Left kidney (tissue), 8 donors: ENCODE measurements at places on chromosomes 3 and 15. TPM values are rescaled to one million over a fixed set of nuclear protein-coding genes. Genes with fewer than 3 reads are reported as not detected.

GRCh38 chr3:100402256-100402655 is 917 bp downstream of the LNP1 start:
- DNase-seq = peak; percentile 50

DNA sequence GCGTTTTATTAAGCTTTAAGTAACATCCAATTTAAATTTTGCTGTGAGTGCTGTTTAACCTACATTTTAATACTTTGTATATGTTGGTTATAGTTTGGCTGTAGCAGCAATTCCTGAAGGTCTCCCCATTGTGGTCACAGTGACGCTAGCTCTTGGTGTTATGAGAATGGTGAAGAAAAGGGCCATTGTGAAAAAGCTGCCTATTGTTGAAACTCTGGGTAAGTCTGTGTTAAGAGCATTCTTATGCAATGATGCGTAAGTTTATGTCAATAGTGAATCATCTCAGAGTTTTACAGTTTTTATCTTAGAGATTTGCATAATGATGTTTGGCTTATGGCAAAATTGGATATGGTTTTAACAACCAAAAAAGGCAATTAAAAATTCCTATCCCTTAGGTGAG is 62.7 kb downstream of the ASTE1 start:
- no peak for DNase-seq

DNA sequence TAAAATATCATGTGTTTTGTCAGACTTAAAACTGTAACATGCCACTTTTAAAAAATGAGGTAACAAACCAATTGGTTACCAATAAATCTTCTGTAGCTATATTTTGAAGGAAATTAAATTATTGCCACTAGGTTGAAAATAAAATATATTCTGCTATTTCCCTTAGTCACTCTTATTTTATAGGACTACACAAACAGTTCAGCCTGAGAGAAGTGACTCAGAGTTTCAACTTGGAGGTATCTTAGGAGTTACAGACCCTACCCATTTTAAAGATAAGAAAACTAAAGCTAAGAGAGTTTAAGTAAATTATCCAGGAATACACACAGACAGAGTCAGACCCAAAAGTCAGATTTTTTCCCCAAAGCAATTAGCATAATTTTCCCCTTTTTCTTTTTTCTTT is 65.1 kb downstream of the PIK3CB start:
- no peak for DNase-seq

GRCh38 chr3:100753846-100754245 is 44.6 kb downstream of the TFG start:
- no peak for DNase-seq

DNA sequence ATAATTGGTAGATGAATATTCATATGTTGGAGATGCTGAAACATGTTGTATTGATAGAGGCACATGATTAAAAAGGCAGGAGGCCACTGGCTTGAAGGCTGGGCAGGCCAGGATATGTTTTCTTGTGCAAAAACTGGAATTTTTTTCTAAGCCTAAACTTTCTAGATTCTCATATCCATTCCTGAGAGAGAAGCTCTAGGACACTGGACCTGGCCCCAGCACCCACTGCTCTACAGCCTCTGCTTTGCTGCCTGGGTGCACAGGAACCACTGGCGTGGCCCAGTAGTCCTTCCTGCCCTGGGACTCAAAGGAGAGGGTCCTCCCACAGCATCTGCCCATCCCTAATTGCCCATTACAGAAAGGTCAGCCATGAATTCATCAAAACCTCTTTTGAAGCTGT is 58.1 kb upstream of the APEH start:
- no peak for DNase-seq

DNA sequence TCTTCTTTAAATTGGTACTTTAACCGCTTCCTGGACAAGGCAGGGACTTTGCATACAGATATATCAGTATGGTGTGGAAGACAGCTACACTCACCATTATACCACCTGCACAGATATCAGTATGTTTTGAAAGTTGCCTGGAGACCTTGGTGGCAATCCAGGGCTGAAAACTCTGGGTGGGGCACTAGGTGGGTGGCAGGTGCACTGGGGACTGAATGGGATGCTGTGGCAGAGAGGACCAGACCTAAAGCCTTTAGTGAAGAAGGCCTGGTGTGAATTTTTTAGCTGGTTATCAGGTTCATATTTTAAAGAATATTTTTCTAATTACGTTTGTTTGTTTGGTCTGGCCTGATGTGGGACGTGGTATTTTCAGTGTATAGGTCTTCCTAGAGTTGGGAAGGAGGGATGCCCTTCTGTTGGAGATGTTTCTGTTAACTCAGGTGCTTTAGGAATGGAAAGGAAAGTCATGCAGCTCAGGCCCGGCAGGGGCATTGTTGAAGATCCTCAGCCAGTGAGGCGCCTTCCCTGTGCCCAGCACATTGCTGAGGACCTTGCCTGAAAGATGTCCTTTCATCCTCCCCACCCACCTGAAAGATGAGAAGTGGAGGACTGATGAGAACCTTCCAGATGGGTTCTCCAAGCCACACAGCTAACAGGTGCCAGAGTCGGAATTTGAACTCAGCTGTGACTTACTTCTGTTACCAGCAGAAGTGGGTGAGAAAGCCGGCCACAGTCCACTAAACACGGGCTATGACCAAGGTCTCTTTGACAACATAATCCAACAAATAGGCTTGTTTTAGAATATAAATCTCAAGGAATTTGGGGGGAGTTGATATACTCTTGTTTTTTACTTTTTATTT is 77.3 kb downstream of the APBA2 start:
- DNase-seq = no peak

- DNase-seq = no peak
Observed at GRCh38 chr3:166986000-166986399, 394.1 kb downstream of the ZBBX start.

DNA sequence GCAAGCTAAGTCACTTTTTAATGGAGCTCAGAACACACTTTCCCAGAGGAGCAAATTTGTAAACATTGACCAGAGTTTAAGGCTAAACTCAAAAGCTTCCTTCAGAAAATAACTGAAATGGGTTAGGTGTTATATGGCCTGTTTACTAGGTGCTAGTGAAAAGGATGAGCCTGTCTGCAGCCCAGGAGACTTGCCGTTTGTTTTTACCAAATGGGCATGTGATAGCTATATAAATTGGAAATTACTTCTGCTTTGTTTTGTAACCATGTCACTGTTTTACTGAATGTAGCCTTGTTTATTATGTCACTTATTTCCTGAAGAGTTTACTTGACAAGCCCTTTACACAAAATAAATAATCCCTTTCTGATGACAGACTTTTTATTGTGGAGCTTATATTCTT is 109.4 kb upstream of the THSD4 start:
- DNase-seq = no peak

GRCh38 chr3:188390343-188390718 is 236.4 kb downstream of the LPP start:
- no peak for DNase-seq

DNA sequence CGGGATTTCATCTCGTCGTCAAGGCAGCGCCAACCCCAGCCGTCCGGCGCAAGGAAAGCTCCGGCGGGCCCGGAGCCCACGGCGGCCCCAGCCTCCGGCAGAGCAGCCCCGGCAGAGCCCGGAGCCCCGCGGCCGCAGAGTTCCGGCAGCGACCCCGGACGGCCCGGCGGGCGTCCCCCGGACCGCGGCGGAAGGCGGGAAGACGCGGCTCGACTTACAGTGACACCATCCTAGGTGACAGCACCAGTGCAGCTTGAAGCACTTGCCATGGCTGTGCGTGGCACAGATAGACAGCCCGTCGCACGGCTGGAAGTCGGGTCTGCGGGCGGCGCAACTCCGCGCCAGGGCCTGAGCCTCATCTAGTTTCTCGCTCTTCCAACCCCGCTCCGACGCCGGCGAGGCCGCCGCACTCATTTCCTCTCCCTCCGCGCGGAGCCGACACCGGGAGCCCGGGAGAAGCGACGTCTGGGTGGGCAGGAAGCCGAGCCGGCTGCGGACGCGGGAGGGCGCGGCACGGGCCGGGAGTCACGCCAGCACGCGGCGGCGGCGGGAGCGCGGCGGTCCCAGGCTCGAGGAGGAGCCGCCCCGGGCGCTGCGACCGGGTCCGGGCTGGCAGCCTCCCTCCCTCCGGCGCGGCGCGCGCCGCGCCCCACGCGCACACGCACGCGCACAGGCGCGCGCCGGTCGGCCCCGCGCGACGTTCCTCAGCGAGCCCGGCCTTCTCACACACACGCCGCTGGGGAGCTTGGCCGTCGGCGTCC is at the start of gene C3orf70:
C3orf70 (minus strand) TSS at position 651 of the 761 bp plus-strand sequence; CDS start at position 414, 237 bp downstream.
- peak; percentile 55 for DNase-seq

Gene GHRL
- polyA plus RNA-seq = 2.7 TPM

Gene AHSG
- 0.62 TPM for polyA plus RNA-seq

Gene CD86
- polyA plus RNA-seq = 1.3 TPM

- no peak for DNase-seq
Observed at GRCh38 chr3:46478341-46478740, 13.6 kb upstream of the LTF start.

Gene EPHB1
- polyA plus RNA-seq = 5.9 TPM

DNA sequence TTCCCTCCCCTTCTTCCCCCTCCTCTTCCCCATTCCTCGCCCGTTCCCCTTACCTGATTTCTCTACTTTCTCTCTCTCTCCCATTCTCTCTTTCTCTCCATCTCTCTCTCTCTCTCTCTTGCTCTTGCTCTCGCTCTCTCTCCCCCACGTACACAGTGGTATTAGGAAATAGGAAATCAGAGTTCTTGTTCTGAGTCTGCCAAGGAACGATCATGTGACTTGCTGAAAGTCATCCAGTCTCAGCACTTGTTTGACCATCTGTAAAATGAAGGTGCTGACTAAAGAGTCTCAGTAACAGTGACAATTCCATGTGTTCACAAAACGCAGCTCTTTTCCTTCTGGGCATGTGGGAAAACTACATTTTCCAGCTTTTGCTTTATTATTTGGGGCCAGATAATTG is 445.0 kb upstream of the TGFBR2 start:
- DNase-seq = no peak

Gene RTP4
- polyA plus RNA-seq = 0.70 TPM

Gene AQP9
- 0.18 TPM for polyA plus RNA-seq

Gene GOLGB1
- polyA plus RNA-seq = 98.7 TPM

Gene EXD1
- 0.07 TPM for polyA plus RNA-seq

DNA sequence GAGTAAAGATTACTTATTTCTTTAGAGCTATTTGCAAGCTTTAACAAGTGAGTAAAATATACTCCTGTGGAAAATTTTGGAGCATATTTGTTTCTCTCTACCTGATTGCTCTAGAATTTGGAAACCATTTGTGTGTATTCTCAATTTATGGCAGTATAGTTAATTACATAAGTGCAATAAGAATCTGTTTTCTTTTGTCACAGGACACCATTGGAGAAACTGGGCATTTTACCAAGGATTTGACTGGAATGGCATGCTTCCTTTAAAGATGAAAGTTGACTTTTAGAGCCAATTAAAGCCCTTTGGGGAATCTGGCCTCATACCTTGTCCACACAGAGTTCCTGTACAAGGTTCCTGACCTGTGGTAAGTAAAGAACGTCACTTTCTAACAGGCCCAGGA is 38.4 kb downstream of the PAQR5 start:
- no peak for DNase-seq

Gene SLC12A1
- 433 TPM for polyA plus RNA-seq

Gene TGM4
- polyA plus RNA-seq = 0.18 TPM

DNA sequence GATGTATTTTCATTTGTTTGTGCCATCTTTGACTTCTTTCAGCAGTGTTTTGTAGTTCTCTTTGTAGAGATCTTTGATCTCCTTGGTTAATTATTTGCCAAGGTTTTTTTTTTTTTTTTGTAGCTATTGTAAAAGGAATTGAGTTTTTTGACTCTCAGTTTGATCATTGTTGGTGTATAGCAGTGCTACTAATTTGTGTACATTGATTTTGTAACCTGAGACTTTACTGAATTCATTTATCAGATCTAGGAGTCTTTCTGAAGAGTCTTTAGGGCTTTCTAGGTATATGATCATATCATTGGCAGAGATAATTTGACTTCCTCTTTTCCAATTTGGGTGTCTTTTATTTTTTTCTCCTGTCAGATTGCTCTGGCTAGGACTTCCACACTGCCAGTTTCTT is 42.2 kb upstream of the POMGNT2 start:
- DNase-seq = no peak

GRCh38 chr3:10334459-10334858 is 13.5 kb upstream of the SEC13 start:
- no peak for DNase-seq

- no peak for DNase-seq
Observed at GRCh38 chr3:150515210-150515609, 31.1 kb downstream of the SERP1 start.

Gene CNTN3
- 5.1 TPM for polyA plus RNA-seq

Gene CCR1
- polyA plus RNA-seq = 2.0 TPM

DNA sequence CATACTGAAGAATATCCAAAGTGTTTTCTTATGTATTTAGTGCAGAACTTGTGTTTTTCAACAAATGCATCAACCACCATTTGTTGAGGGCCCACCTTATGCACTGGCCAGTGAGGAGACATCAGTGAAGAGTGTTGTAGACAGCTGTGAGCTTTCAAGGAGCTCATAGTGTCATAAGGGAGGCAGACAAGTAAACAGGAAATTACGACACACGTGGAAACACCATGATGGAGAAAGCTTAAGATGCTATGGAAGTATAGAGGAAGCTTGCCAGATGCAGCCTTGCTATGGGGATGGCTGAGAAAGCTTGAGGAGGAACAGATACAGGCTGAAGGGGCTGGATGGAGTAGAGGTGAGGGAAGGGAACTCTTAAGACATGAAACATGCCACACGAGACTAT is 50.8 kb upstream of the PSMD6 start:
- no peak for DNase-seq

DNA sequence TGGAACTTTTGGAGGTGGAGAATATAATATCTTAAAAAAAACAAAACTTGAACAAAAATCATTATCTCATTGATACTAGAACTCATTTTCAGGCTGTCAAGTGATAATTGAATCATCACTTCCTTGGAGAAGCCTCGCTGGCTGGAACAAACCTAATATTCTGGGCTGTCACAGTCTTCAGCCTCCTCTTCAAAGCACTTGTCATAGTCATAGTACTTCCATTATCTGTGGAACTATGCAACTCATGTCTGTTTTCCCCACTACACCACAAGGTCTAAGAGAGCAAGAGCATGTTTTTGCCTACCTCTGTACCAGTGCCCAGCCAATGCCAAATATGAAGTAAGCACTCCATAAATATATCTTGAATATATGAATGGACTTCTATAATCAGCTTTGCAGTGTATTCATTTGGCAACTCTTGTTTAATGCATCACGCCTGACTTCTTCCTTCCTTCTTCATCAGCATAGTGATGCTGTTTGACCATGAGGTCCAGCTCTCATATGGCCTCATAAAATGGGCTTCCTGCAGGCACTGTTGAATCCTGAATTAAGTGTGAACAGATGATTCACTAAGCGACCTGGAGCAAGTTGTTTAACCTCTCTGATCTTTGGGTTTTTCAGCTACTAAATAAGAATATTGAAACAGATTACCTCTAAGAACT is 86.6 kb upstream of the SNRK start:
- no peak for DNase-seq

GRCh38 chr3:42717306-42717705 is 14.7 kb upstream of the HHATL start:
- no peak for DNase-seq

Gene CLDN1
- 58.2 TPM for polyA plus RNA-seq

Gene POLR2M
- 96.7 TPM for polyA plus RNA-seq

Gene ESYT3
- polyA plus RNA-seq = 3.1 TPM

GRCh38 chr3:30440147-30440604 is 166.2 kb upstream of the TGFBR2 start:
- no peak for DNase-seq
